Lung (tissue), 17 donors: ENCODE measurements at places on chromosomes 11 and 22. TPM values are rescaled to one million over a fixed set of nuclear protein-coding genes. Genes with fewer than 3 reads are reported as not detected.

SLC1A2 gene
- total RNA-seq, result 17.0 TPM

DNA sequence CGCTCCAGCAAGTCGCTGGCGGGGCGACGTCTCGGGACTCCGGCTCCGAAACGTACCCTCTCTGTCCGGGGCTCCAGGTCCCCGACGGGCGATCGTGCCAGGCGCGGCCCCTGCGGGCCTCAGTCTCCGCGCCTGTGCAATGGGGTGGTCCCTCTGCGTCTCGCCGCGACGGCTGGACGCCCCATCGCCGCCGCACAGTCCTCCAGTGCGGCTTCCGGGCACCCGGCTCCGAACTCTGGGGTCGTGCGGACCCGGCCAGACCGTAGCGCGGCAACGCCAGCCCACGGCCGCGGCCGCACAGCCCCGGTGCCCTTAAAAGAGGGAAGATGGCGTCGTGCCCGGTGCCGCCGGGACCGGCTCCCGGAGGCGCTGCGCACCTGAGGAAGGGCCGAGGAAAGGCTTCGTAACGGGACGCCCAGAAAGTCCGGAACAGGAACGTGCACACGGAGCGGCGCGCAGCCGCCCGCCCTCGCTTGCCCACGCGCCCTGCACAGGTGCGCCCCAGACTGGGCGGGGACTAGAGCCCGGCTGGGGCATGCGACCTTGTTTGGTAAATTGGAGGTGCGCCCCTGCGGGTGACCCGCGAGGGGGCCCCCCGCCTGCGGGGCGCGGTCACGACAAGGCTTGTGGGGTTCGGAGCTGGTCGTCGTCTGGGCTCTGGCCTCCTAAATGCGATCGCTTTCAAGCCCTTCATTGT lies 525 bp downstream of the BIK start:
- H3K27ac ChIP-seq, result no peak overlapping the region
- peaks cover 7% of the 10 kb centered on the region for H3K4me1 ChIP-seq
- no peak for DNase-seq
- H3K27me3 ChIP-seq, result peaks cover 28% of the 10 kb centered on the region

NOX4 gene
- total RNA-seq, result 2.3 TPM

ZNF70 gene
- 6.9 TPM for total RNA-seq

DNA sequence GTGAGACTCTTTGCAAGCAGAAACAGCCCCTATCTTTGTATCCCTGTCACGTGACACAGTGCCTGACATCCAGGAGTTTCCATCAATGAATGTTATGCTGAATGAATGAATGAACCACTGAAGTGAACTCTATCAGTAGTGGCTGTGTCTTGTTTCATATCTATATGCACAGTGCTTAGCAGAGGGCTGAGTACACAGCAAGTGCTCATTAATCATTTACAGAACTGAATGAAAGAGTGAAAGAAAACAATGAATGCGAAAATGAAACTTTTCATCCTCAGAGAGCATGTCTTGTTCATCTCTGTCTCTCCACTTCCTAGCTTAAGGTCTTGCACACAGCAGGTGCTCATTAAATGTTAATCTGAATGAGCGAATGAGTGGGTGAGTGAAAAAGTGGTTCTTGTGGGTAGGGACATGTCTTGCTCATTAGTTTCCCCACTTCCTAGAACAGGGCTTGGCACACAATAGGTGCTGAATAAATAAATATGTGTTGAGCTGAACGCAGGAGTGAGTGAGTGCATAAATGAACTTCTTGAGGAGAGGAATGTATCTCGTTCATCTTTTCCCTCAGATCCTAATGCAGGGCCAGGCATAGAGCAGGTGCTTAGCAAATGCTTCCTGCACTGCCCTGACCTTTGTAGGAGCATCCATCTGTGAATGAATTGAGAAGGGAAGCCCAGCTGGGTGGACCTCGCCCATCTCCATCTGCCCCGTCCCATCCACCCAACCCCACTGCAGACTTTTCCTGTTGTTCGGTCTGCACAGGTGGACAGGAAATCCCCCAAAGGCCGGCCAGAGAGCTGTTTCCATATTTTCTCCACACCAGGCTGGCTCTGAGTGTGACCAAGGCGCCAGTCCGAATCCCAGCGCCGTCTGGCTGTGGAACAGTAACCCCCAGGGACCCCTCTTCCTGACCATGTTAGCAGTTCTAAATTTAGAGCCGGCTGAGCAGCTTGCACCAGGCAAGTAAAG lies 113.4 kb upstream of the CRYBB3 start:
- H3K4me3 ChIP-seq, result no peak overlapping the region
- H3K36me3 ChIP-seq, result no peaks in the 10 kb centered on the region
- DNase-seq, result peak; percentile 32
- H3K27ac ChIP-seq, result no peak overlapping the region
- no peaks in the 10 kb centered on the region for H3K4me1 ChIP-seq

DNA sequence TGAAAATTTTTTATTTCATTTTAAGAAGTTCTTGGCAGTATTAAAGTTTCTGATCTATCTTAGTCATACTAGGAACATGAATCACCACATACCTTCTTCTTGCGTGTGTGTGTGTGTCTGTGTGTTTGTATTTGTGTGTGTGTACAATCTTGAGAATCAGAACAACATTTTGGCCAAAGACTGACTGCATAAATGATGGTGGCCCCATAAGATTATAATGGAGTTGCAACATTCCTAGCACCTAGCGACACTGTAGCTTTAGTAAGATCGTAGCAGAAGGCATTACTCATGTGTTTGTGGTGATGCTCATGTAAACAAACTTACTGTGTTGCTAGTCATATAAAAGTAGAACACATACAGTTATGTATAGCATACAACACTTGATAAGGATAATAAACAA lies 205.4 kb downstream of the FAM76B start:
- no peaks in the 10 kb centered on the region for H3K36me3 ChIP-seq
- no peak overlapping the region for H3K4me3 ChIP-seq
- no peak overlapping the region for H3K27ac ChIP-seq
- no peaks in the 10 kb centered on the region for H3K27me3 ChIP-seq

GRCh38 chr11:61531044-61531443 lies 22.5 kb downstream of the LRRC10B start:
- H3K27me3 ChIP-seq, result no peaks in the 10 kb centered on the region
- no peak for DNase-seq
- no peak overlapping the region for H3K4me3 ChIP-seq
- no peaks in the 10 kb centered on the region for H3K36me3 ChIP-seq

DNA sequence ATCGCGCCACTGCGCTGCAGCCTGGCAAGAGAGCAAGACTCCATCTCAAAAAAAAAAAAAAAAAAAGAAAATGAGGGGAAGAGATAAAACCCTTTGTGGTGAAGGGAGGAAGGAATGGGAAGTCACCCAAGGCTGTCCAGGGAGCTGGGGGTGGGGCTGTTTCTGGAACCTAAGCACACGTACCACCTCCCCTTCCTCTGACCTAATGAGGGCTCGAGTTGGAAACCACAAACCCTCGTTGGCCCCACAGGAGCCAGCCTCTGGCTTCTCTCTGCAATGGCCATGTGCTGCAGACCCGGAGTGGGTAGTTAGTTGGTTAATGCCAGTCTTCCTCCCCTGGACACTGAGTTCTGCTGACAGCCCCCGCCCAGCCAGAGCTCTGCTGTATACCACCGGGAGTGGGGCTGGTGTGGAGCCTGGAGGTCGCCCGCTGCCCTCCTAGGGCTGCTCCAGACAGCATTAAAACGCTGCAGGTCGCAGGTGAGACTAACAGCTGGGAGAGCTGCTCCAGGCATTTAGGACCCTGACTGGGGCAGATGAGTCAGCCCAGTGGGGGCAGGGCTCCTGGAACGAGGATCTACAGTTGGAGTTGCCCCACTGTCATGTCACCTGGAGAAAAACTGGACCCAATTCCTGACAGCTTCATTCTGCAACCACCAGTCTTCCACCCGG lies at the start of gene LGALS12:
TSS of gene LGALS12 (plus strand) at position 228 of the 672 bp plus-strand sequence. CDS start at position 603, 375 bp downstream.
- no peaks in the 10 kb centered on the region for H3K4me1 ChIP-seq
- no peaks in the 10 kb centered on the region for H3K27me3 ChIP-seq
- H3K4me3 ChIP-seq, result no peak within 1 kb of the TSS
- H3K27ac ChIP-seq, result no peak within 1 kb of the TSS
